ENCODE measurements at places on chromosomes 11 and 22.

DNA sequence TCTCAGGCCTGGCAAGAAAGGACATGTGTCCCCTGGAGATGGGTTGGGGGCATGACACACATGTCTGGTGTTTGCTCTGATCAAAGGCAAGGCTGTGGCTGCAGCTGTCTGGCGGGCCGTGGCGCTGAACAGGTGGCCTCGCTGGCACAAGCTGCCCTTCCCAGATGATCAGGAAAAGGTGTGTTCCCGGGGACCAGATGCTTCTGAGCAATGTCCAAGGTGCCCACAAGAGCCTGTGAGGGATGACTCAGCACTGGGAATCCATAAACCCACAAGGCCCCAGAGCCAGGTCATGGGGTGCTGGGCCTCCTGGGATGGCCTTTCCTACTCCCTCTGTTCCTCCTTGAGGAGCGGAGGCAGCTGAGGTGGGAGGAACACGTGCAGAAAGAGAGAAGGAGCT lies 9.7 kb upstream of the LRP5 start:
- peak; percentile 33 for DNase-seq

DNA sequence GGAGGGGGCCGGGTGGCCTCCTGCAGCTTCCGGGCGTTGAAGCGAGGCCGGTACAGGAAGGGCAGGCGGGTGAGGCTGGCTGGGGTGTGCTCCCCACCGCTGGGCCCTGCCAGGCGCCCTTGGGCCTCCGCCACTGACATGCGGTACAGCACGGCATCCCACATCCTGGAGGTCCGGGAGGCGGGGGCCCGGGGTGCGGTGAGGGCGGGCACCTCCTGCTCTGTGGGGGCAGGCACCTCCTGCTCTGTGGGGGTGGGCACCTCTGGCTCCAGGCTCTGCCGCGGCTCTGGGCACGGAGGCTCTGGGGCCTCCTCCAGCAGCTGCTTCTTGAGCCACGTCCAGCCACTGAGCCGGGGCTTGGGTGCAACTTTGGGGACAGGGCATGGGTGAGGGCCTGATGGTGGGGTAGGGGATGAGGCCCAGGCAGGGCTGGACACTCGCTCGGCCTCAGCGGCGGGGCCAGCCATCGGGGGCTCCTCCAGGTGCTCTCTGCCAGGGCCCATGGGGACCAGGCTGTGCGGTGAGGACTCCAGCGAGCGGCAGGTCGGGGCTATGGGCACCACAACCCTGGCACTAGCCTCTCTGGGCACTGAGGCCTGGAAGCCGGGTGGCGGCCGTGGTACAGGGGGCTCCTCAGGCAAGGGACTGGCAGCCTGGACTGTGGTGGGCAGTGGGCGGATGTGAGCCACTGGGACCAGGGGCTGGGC lies 2.3 kb downstream of the PRR33 start:
- no peak for DNase-seq

GRCh38 chr11:71213696-71214552 lies 38.5 kb downstream of the SHANK2 start:
- no peak for DNase-seq

GRCh38 chr22:46072981-46073682 lies 77.2 kb upstream of the PPARA start:
- no peak for DNase-seq
